ENCODE measurements at places on chromosomes 13 and 19. TPM values are rescaled to one million over a fixed set of nuclear protein-coding genes. Genes with fewer than 3 reads are reported as not detected.

Gene THSD8
- not detected for total RNA-seq

Gene ZNF491
- 5.8 TPM for total RNA-seq

Gene S1PR5
- under 0.01 TPM for total RNA-seq

Gene FCAR
- not detected for total RNA-seq

Gene TJP3
- total RNA-seq: not detected

Gene ZNF555
- total RNA-seq: 4.6 TPM

Gene CYP2A7
- total RNA-seq: not detected

Gene DACH1
- total RNA-seq: 0.26 TPM

Gene ZNF599
- 5.4 TPM for total RNA-seq
